ENCODE measurements at places on chromosomes 5 and 9.
A peak's percentile ranks its signal among the peaks of the same experiment; 100 is the strongest.

- DNase-seq: peak; percentile 1
These were observed 1774.7 kb upstream of the ACO1 start for GRCh38 chr9:30609713-30610112.

DNA sequence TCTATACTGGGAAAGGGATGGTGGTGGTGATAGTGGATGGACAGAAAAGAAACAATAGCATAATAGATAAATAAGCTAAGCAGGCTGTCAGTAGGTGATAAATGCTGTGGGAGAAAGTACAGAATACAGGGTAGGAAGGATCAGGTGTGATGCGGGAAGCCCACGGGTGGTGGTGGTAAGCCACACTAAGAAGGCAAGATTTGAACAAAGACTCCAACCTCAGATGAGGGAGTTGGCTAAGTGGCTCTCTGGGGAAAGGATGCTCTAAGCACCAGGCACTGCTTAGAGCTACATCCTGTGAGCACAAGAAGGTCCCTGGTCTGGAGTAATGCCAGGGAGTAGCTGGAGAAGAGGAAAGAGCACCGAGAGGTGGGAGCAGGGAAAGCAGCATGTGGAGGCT is 151.6 kb upstream of the KLF9 start:
- DNase-seq: no peak

DNA sequence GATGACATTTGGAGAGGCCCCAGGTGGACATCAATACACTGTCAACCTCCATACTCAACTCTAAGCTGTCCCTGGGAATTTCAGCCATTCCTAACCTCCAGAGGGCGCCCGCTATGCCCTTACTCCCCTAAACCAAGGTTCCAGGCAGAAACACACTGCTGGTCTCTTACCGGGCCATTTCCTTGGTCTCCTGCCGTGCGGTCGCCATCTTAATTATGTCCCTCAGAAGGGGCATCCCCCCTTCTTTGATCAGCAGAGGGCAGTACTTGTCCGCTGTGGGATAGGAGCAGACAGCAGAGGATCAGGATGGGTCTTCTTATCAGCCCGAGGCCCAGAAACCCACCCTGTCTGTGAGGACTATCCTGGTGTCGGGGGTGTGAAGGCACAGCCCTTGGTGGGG is 9.3 kb upstream of the ZDHHC12 start:
- DNase-seq: peak; percentile 78

GRCh38 chr9:95606489-95607350 is 89.9 kb upstream of the PTCH1 start:
- no peak for DNase-seq

GRCh38 chr5:174047472-174048099 is 2.1 kb downstream of the NSG2 start:
- no peak for DNase-seq

GRCh38 chr9:126472948-126473298 is 140.8 kb upstream of the LMX1B start:
- DNase-seq: no peak

DNA sequence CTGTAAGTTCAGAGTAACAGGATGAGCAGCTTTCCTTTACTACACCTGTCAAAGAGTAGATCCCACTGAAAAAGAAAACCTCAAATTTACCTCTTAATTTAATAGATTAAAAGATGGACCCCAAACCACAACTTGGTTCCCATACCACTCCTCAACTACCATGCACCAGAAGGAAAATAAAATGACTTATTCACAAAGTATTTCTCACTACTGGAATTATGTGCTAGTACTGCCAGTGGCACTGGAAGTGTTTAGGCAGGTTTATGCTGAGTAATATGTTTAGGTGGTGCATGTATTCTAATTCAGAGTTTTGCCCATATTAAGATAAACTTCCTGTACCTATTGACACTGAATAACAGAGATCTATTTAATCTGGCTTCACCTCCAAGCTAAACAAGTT is 6.6 kb downstream of the PLK2 start:
- no peak for DNase-seq

DNA sequence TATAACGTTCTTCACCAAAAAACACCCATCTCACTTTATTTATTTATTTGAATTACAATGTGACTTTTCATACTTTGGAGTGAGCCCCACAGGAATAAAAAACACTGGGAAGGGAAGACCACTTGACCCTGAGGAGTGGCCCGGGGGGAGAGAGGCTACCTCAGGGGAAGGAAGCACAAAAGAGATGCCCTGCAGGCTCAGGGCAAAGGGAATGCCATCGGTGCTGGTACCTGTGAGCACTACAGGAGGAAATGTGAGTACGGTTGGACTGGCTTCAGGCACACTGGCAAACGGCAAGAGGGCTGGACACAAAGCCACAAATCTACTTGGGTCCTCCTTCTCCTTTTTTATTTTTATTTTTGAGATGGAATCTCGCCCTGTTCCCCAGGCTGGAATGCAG is 363.9 kb upstream of the KLF4 start:
- DNase-seq: no peak

GRCh38 chr9:127589955-127590370 is 22.1 kb upstream of the STXBP1 start:
- peak; percentile 83 for DNase-seq

DNA sequence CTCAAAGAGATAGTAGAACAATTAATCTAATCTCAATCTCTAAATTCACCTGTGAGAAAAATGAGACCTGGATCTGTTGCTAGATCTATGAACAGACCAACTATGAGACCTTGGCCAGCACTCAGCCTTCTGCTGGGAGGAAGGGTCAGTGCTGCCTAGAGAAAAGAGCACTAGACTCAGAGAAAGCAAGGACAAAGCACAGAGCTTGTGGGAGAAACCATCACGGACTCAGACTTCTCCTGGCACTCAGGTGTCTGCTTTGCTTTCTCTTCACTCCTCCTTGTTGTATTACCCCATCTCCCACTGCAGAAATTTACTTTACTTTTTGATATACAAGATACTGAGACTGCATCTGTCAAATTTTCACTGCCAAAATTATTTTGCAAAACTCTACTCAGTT is 890.0 kb upstream of the NUDT12 start:
- DNase-seq: no peak

DNA sequence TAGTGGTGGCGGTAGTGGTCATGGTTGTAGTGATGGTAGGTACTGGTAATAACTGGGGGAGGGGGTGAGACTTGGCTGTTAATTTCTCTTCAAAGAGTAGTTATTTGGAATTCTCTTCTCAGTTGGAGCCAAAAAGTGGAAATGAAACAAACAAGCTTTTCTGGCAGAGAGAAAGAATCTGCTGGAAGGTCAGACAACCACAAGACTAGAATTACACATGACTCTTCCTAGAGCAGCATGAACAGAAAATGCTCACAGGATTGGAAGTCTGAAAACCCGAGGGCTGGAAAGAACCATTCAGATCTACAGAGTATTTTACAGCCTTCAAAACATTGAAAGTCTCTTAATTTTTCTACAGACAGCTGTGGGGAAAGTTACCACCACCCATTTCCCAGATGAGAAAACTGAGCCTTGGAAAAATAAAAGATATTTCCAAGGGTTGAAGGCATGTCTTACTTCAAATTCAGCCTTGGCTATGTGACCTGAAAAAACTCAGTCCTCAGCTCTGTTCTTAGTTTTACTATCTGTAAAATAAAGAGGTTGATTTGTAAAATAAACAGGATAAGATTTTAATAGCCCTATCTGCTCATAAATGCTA is 42.9 kb upstream of the TRIM32 start:
- DNase-seq: peak; percentile 19

GRCh38 chr9:117945286-117945685 is 241.1 kb downstream of the TLR4 start:
- DNase-seq: no peak

DNA sequence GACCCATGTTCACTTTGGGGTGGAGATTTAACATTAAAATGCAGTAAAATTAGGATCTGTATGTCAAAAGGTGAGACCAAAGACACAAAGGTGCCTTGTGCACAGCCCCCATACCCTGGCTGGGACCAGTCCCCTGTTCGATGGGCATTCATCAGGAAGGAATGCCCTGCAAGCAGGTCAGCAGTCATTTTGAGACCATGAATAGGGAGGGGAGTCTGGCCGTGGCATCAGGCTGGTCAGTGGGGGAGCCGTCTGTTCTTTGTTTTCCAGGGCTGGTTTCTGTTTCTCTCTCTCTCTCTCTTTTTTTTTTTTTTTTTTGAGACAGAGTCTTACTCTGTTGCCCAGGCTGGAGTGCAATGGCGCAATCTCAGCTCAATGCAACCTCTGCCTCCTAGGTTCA is 68.9 kb upstream of the GOLM1 start:
- no peak for DNase-seq

GRCh38 chr5:76986825-76987526 is 34.1 kb downstream of the CRHBP start:
- no peak for DNase-seq

DNA sequence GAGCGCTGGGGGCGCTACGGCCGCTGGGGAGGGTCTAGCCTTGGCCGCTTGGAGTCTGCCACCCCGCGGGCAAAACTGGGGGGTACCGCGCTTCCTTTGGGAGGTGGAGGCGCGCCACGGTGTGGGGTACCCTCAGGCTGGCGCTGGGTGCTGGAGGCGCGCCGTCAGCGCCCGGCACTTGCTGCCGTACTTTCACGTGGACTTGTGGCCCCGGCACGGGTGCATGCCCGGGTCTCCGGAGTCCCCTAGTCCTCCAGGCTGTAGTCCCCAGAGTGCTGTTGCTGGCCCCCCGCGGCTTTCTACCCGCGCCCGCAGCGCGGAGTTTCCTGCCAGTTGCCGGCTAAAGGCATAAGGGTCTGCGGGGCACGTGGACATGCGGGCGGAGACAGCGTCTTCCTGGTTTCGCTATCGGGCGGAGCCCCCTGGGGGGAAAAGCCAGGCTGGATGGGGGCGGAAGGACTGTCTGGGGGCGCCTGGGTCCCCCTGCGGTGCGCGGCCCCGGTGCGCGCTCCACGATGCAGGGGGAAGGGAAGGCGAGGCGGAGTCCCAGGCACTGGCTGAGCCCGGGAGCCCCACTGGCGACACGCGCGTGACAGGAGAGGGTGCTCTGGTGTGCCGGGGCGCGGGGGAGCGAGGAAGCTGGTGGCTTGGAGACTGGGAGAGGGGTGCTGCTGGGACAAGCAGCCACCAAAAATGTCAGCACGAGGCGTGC is 666 bp downstream of the PPARGC1B start:
- no peak for DNase-seq

- no peak for DNase-seq
These were observed 11.5 kb upstream of the SPATA24 start for GRCh38 chr5:139415221-139415861.

- DNase-seq: no peak
These were observed 279.4 kb downstream of the CDH10 start for GRCh38 chr5:24365406-24365805.

- DNase-seq: no peak
These were observed 128.1 kb upstream of the BOD1 start for GRCh38 chr5:173744551-173744950.

GRCh38 chr9:83708515-83709158 is 879 bp upstream of the UBQLN1 start:
- DNase-seq: peak; percentile 57

DNA sequence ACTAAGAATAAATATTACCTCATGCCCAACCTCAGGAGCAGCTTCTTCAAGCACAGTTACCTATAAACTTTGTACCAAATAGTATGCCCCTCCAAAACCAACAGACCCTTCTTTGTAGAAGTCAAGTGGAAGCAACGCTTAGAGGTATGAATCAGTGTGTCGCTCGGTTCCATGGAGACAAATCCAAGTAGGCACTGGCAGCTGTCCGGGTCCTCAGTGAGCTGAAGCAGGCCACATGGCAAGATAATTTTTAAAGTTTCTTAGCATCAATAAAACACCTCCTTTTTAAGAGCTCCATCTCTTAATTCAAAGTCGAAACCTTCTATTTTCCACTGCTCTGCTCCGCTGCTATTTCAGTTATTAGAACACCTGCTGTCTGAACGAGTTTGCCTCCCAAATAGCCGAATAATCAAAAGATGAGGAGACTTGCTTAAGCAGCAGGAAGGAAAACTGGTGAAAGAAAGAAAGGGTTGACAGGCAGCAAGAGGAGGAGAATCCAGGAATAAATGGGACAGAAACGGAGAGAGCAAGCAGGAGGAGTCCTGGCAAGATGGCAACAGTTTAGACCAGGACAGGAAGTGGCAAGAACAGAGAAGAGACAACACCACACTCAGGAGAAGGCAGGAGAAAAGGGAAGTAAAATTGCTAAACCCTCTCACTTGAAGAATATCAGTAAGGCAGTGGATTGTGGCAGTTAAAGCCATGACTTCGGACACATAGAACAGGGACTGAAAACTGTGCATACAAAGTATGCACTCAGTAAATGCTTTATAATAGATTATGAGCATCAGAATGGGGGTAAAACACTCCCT is 65.0 kb downstream of the PPP2R2B start:
- no peak for DNase-seq

DNA sequence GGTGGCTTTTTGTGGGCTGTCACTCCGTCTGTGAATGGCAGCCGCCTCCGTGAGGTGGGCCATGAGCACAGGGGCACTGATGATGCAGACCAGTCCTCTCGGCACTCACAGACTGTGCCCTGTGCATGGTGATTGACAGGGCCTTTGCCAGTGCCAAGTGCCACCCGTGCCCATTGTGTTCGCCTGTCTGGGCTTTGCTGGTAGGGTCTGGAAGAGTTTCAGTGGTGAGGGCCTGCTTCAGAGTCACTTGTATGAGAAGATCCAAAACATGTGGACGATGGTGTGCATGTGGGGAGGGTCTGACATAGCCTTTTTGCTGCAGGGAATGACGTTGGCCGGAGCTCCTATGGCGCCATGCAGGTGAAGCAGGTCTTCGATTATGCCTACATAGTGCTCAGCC is 34.9 kb downstream of the TENT4A start:
- no peak for DNase-seq

DNA sequence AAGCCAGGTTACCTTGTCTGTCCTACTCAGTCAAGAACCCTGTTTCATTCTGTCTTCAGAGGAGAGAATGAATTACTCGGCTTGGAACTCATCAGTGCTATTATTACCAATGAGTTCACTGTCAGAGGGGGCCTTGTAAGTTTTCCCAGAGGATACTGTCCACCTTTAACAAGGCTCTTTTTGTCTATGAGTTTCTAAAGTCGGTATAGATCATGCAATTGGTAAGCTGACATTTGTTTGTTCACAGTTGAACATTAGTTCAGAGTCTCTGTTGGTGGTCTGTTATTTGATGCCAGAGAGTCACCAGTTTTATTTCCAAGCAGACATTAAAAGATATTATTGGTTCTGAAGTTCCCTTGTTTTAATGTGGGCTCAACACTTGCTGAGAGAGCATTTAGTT is 58.1 kb upstream of the DHFR start:
- peak; percentile 25 for DNase-seq

- DNase-seq: no peak
These were observed 60.2 kb upstream of the HRH2 start for GRCh38 chr5:175597718-175598117.

DNA sequence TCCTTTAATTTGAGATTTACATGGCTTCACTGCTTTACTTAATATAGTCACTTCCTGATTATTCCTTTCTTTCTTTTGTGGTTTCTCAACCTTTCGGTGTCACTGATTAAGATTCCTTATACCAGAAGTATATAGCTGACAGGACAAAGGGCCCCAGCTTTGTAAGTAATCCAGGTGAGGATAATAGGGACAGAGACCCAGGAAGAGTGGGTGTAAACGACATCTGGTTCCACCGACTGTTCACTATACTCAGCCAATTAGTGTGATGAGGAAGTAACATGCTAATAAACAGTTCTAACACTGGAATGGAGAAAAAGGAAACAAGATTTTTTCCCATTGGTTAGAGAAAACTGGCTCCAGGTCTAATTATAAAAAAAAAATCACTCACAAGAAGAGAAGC is 286.3 kb upstream of the EFNA5 start:
- DNase-seq: no peak

GRCh38 chr9:1979741-1980367 is 35.3 kb upstream of the SMARCA2 start:
- DNase-seq: no peak

Data from COLO829 (cell line).